ENCODE measurements at places on chromosomes 1 and 21. TPM values are rescaled to one million over a fixed set of nuclear protein-coding genes. Genes with fewer than 3 reads are reported as not detected.

- no peak overlapping the region for H3K4me3 ChIP-seq
- no peak for DNase-seq
- no peaks in the 10 kb centered on the region for H3K4me1 ChIP-seq
- no peak overlapping the region for H3K27ac ChIP-seq
- no peaks in the 10 kb centered on the region for H3K27me3 ChIP-seq
These were observed 342.0 kb upstream of the CAMK1G start for GRCh38 chr1:209241487-209241886.

DNA sequence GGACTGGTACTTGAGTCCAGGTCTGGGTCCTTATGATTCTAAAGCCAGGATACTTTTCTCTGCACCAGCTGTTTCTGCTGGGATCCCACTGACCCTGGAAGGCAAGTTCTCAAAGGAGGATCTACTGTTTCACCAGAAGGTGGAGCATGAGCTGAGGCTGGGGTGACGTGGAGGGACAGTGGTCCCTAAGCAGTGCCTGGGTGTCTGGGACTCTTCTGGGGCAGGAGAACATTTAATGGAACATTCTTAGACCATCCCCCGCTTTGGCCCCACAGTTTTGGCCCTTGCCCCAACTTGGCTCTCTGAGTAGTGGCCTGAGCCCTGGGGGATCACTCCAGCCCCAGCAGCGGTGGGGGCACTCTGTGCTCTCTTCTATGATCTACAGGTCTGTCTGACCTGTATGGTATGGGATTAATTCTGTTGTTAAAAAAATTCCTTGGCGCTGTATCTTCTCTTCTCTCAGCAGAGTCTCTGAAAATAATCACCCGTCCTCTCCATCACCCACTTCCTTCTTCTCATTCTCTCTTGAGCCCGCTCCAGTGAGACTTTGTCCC, 60.3 kb upstream of the CSF3R start:
- H3K4me3 ChIP-seq: no peak overlapping the region
- no peaks in the 10 kb centered on the region for H3K36me3 ChIP-seq
- no peaks in the 10 kb centered on the region for H3K4me1 ChIP-seq
- H3K27ac ChIP-seq: no peak overlapping the region
- no peaks in the 10 kb centered on the region for H3K27me3 ChIP-seq

DNA sequence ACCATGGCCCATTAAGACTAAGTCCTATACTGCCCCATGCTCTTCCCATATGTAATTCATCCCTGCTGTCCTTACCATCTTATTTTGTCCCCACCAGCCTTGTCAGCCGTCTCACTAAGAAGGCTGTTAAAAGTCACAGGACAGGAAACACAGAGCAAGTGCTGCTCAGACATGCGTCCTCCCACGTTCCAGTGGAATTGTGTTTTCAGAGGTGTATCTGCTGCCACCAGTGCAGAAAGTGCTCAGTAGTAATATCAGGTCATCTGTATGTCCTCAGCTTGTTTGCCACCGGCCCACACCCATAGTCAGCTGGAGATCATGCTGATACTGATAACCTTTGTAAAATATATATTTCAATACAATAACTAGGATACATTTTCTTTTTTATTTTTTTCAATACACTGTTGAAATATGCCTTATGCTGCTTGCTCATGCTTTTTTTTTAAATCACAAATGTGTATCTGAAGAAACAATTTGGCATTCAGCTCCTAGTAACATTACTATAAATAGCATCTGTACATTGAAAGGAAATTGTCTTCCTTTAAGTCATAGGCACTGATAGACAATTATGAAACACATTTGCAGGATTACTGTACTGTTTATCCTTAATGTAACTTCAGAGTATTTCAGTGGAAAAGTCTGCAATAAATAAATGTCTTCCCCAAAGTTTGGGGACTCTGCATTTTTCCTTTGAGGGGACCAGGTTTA, 156.9 kb downstream of the EDEM3 start:
- no peaks in the 10 kb centered on the region for H3K27me3 ChIP-seq
- H3K4me3 ChIP-seq: no peak overlapping the region
- no peak for DNase-seq
- H3K27ac ChIP-seq: no peak overlapping the region
- H3K4me1 ChIP-seq: no peaks in the 10 kb centered on the region
- H3K36me3 ChIP-seq: no peaks in the 10 kb centered on the region

LRRIQ3 gene
- 0.36 TPM for total RNA-seq
